ENCODE measurements at places on chromosomes 5 and 9.

- DNase-seq: peak; percentile 44
Observed at GRCh38 chr5:1322955-1323802, 21.7 kb downstream of the CLPTM1L start.

GRCh38 chr5:108257996-108258395 lies 123.9 kb downstream of the FBXL17 start:
- no peak for DNase-seq

- no peak for DNase-seq
Observed at GRCh38 chr9:72476100-72476499, 45.3 kb upstream of the TMC1 start.

DNA sequence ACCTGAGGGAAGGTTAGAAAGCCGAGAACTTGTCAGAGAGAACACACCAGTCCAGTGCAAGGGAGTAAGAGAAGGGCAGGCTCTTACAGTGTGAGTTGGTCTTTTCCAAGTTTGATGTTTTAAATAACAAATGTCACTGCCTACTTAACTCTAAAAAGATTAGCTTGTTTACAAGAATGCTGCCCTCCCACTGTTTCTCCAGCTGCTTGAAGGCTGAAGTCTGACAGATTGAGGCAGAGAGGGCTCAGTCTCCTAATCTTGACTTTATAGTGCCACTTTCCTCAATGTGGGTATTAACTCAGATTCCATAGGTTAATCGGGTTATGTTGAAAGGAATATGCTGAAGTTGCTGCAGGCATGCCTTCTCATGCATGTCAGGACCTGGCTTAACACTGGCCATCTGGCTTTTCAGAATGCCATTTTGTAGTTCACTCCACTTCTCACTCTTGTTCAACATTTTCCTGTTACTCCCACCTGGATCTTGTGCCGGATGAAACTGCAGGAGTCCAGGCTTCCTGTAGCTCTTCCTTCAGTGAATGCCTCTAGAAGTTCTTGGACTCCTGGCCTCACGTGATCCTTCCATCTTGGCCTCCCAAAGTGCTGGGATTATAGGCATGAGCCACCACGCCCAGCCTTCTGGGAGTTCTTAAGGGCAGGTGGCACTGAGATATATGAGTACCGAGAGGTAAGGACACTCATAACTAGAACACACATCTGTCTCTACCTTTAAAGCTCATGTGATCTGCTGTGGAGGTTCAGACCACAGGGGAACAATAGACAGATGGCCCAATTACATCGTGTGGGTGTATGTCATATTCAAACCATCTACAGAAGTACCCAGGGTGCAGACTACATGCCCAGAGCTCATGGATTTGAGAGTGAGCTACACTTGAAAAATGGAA lies 249.7 kb downstream of the ARHGAP26 start:
- no peak for DNase-seq

GRCh38 chr9:113701774-113702755 lies 174.0 kb upstream of the ZNF618 start:
- DNase-seq: no peak

DNA sequence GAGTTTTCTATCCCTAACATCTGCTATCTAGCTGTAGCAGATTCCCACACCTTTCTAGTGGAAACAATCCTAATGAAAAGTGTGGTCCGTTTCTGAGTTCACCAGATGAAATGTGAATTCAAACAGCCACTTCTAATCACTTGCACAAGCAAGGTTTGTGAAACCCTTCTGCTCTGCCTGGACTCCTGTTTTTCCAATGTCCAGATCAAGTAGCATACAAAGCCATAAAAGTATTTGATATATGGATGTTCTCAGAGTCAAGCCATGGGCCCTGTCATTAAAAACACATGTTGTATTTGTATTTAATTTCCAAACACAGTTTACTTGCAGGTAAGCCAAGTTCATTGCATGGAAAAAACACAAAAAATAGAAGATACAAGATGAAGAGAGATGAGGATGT lies 570.4 kb downstream of the NR2F1-AS1 start:
- DNase-seq: no peak

DNA sequence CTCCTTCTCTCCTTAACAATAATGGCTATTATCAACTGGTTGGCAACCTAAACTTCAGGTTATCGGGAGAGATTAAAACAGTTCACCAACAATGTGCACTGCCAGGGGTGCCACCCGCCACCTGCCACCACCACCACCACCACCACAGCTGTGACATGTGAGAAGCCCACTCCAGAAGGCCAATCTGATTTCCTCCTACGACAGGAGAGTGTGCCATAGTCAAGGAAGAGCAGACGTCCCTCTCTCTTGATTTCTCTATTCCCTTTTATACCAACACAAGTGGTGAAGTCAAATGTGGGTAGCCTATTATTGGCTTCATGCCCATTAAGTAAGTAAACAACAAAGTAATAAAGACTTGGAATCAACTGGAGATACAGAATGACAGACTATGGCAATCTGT lies 22.4 kb downstream of the GNAQ start:
- no peak for DNase-seq

- peak; percentile 51 for DNase-seq
Observed at GRCh38 chr5:79689541-79690466, at the start of gene CMYA5. Gene CMYA5, plus strand, starts transcription at chr5:79689836. Its CDS starts 72 bp downstream, at chr5:79689908.

- DNase-seq: no peak
Observed at GRCh38 chr9:112069318-112070169, 105.6 kb downstream of the SUSD1 start.

- DNase-seq: no peak
Observed at GRCh38 chr9:115590011-115590410, 472.1 kb upstream of the TNC start.

DNA sequence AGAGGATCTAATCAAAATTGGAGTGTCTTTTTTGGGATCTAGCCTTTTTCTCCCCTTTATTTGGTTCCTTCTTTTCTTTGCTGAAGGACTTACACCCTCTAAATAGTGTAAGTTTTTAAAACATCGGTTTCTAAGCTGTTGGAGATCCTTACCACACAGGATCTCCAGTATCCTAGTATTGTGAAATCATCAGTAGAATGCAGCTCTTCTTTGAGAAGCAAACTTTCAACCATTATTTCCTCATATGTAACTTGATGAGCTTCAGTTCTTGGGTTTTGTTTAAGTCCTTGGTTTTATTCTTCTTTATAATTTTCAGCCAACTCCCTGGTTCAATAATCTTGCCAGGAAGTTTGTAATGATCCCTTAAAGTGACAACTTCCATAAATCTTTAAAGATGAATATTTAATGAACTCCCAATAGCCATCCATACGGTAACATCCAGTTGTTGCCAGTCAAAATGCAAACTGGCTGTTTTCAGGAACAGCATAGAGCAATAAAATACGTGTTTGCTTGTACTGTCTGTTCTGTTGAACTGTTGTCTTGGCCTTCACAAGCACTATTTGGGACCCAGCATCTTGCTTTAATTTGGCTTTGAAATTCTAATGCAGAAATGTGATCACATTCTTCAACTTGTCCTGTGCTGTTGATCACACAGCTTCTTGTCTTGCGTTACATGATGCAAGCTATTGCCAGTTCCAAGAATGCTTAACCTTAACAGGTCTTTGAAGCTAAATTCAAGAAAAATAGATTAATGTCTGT lies 34.8 kb upstream of the TTC23L start:
- no peak for DNase-seq
